ENCODE measurements at places on chromosomes 3 and 15.

DNA sequence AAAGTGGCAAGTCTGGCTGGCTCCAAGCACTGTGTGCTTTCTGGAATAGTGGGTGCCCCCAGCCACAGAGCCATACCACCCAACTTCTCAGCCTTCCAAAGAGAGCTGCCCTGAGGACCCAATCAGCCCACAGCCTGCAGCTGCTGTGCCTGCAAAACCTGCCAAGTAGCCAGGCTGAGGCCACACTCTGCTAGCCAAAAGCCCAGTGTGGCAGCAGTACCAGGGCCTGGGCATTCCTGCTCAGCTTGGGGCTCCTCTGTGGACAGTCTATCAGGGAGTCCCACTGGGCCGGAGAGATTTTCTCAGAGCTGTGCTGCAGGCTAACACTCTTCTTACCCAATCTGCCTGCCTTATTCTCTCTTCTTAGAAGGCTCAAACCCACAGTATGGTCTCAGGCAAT, 136.5 kb downstream of the TPRA1 start:
- DNase-seq = no peak

DNA sequence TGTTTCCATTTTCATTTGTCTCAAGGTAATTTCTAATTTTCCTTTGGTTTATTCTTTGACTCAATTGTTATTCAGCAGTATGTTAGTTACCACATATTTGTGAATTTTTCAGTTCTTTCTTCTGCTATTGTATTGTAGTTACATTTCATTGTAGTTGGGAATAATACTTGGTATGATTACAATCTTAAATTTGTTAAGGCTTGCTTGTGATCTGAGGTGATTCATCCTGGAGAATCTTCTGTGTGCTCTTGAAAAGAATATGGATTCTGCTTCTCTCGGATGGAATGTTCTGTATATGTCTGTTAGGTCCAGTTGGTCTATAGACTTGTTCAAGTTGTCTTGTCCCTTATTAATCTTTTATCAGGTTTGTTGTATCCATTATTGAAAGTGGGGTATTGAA, 63.4 kb upstream of the VEPH1 start:
- DNase-seq = no peak

DNA sequence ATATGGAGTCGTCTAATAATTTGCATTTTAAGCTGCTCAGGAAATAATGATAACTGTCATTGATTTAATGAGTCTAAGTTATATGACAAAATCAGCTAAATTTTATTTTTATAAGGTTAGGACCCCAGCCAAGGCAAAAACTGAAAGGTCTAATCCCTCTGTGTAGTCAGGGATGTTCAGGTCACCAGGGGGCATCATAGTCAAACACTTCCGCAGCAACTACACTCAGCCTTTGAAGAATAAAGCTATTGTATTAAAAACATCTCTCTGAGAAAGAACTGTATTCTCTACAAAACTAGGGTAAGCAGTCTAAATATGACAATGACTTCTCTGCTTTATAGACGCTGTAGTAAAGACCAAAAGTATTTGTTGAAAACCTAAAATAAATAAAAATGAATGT, 15.0 kb downstream of the INTS14 start:
- DNase-seq = no peak

DNA sequence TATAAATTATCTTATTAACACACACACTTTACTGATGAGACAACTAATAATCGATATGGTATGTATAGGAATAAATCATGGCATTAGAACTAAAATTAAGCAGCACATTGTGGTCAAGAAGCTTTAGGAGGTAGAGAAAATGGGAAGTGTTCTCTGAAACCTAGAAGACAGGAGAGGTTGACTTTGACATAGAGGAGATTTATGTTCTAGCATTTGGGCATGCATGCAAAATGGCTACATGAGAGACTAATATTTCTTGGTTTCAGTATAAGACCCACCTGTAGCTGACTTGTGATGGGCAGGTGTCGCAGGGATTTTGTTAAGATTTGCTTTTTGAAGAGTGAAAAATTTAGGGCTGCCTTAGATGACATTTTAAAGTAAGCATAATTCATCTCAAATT, 209.7 kb upstream of the POU1F1 start:
- DNase-seq = no peak

DNA sequence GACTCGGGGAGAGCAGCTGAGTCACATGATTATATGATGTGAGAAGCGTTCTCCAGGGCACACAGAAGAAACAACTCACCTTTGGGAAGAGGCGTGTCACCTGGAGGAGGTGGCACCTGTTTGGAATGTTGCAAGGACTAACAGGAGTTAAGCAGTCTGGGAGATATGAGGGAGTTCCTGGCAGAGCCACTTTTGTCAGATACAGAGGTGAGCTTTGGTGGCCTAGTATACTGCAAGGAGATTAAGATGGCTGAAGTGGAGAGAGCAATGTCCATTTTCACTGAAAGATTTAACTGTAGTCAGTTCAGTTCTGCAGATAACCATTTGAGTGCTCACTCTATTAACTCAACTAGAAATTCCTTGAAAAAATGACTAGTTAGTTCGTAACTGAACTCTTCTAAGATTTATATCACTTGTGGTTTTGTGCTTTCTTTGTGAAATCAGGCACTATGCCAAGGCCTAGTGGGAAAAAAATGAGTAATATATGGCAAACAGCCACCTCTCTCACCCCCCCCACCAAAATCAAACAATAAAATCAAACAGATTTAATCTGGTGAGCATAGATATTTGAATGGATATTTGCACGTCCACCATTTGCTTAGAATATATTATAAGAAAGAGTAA, 61.3 kb downstream of the CRYBG3 start:
- DNase-seq = no peak

GRCh38 chr3:88076712-88077111, 17.7 kb downstream of the ZNF654 start:
- no peak for DNase-seq

DNA sequence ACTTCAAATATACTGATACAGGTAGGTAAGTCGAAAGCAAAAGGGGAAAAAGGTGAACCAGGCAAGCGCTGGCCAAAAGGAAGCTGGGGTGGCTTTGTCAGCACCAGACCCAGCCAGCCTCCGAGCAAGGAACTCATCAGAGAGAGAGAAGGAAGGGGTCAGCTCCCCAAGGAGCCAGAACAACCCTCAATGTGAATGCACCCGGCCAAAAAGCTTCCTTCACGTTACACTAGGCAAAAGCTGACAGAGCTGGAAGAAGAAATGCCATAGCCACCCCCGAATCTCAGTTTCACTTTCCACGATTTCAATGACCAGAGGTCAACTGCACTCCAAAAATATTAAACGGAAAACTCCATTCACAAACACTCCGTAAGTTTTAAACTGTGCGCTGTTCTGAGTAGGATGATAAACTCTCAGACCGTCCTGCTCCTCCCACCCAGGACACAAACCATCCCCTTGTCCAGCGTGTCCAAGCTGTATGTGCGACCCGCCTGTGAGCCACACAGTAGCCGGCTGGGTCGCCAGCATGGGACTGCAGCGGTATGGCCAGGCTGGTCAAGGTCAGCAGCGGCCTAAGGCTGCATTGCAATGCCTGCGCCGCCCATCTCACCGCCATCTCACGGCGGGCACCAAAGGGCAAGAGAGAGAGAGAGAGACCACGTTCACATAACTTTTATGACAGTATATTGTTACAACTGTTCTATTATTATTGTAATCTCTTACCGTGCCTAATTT, 29.7 kb downstream of the CYFIP1 start:
- DNase-seq = no peak

GRCh38 chr3:165814380-165814779, 22.8 kb downstream of the BCHE start:
- no peak for DNase-seq

DNA sequence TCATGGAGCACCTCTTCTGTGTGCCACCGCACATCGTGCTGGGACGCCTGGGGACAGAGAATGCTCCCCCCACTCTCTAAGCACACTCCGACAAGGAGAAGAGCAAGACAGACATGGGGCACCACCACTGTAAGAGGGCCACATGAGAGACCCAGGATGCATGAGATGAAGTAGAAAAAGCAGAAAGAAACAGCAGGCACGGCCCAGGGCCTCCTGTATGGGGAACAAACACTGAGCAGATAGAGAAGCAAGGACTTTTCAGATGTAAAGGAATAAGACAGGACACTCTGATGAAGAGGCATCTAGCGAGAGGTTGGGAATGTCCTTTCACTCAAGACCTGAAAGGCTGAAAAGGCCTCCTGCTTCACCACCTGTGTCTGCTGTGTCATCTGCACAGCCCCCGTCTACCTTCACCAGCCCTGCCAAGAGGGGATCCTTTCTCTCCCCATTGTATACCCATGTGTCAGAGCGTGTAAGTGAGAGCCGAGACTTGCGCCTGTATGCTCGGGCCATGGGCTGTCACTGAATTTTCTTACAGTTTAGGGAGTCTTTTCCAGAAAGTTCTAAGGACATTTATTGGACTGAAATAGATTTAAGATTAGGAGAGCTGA, 125.6 kb downstream of the LRRK1 start:
- no peak for DNase-seq

DNA sequence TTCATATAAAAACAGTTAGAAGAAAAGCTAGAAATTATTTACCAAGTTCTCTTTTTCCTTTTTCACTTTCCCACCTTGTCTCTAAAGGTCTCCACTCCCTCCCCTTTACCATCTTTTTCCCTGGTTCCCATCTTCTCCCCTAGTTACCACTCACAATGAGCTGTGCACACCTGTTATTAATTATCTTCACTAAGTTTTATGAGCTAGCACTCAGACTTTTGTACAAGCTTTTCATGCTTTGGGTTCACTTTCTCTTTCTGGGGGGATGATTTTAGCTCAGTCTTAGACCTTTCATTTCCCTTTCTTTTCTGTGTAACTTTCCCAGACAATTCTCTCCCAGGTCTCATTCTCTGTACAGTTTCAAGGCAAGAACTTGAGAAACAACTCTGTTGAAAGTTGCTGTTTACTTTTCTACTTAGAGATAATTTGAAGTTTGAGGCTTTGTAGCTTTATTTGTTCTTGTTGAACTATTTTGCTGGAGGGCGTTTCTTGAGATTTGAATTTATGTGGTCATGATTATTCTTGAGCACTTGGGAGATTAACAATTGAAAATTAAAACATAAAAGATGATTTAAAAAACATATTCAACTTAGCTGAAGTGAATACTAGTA, 24.0 kb upstream of the AADAC start:
- no peak for DNase-seq

- DNase-seq = no peak
Observed at GRCh38 chr3:187228740-187229139, 31.5 kb downstream of the RTP1 start.

DNA sequence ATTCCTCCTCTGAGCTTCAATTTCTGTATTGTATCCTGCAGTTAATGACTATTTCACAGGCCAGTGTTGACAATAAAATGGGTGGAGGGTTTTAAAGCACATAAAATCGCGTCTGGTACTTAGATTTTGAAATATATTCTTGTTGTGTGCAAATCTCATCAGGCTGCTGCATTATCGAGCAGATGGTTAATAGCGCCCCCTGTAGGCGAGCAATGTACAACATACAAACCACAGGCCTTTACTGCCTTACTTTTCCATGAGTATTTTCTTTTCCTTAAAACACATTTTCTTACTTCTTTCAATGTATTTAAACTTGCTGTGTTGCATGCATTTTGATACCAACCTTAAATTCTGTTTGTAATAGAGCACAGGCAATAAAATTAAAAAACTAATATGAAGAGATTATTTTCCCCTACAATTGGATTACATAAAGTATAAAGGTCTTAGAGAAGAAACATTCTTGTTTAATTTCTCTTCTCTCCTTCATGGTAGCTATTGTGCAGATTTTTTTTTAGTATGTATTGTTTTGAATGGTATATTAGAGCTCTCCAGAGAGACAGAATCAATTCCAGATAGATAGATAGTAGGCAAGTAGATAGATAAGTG, 608.4 kb downstream of the CADM2 start:
- DNase-seq = no peak

GRCh38 chr3:27368831-27369607, at the start of gene NEK10:
Gene NEK10 (minus strand): TSS chr3:27369383. CDS start chr3:27352882, 16,501 bp downstream.
- peak; percentile 81 for DNase-seq

DNA sequence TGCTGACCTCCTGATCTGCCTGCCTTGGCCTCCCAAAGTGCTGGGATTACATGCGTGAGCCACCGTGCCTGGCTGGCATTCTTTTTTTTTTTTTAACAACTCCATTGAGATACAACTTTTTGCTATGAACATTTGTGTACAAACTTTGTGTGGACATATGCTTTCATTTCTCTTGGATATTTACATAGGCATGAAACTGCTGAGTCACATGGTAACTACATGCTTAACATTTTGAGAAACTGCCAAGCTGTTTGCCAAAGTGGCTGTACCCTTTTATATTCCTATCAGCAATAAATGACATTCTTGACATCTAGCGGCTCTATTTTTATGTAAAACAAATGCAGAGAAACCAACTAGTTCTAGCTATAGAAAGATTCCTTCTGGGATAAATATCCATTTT, 8.7 kb upstream of the YEATS2 start:
- DNase-seq = no peak

GRCh38 chr3:132292042-132292441, 25.2 kb upstream of the ACP3 start:
- no peak for DNase-seq

DNA sequence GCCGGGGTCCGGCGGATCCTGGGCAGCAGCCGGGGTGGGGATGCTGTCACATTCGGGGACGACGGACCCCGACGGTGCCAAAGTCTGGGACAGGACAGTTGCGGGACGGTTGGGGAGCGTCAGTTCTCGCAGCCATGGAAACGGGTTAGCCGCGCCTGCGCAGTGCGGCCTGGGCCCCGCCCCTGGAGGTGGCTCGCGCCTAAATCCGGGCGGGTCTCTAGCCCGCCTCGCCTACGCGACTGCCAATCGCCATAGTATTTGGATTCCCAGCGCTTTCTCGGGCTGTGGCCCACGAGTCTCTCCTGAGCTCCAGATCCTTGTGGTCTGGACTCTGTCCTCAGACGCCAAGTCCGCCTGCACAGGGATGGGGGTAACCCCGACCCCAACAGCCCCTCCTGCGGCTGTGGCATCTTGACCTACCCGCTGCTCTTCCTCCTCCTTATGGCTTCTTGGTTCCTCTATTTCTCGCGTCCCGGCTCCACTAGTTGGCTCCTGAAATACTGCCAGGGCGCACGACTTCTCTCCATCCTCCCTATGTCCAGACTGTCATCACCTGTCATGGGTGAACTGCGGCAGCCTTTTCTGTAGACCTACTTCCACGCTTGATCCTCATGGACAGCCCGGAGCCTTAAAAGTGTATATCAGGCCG, at the start of gene ZMYND10:
ZMYND10 (minus strand) TSS at position 147 of the 649 bp plus-strand sequence. CDS start 153 bp downstream, outside the sequence.
- peak; percentile 44 for DNase-seq

DNA sequence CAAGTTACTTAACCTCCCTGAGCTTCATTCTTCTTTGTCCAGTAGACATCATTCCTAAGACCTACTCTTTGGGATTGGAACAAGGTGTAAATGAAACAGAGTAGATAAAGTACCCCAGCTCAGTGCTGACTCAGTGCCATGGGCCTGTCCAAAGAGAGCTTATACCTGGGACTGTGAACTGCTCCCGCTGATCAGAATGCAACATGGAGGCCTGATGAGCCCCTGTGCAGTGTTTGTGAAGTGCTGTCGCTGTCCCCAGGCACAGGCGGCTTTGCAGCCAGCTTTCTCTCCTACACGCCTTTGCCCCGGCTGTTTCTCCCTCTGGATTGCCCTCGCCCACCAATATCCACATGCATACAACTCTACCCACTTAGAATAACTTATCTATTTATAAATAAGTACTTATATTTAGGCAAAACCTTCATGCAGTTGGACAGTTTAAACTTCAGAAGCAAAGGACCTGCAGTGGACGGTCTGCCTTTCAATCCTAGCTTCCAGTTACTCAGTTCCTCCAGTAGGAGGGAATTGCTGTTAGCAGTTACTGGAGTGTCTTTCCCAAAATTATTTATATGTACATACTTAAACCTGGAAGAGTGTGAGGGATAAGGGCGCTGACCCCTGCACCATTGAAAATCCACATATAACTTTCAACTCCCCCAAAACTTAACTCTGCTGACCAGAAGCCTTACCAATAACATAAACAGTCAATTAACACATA, 80.0 kb downstream of the CORO2B start:
- no peak for DNase-seq

GRCh38 chr3:124671106-124671505, 59.1 kb upstream of the UMPS start:
- DNase-seq = no peak
